Liver (tissue), 10 donors: ENCODE measurements at places on chromosomes 5 and 9.

GRCh38 chr9:132301521-132301920, 53.3 kb downstream of the SETX start:
- peaks cover 58% of the 10 kb centered on the region for H3K36me3 ChIP-seq
- H3K27ac ChIP-seq = no peak overlapping the region
- H3K27me3 ChIP-seq = no peaks in the 10 kb centered on the region
- no peak for DNase-seq

DNA sequence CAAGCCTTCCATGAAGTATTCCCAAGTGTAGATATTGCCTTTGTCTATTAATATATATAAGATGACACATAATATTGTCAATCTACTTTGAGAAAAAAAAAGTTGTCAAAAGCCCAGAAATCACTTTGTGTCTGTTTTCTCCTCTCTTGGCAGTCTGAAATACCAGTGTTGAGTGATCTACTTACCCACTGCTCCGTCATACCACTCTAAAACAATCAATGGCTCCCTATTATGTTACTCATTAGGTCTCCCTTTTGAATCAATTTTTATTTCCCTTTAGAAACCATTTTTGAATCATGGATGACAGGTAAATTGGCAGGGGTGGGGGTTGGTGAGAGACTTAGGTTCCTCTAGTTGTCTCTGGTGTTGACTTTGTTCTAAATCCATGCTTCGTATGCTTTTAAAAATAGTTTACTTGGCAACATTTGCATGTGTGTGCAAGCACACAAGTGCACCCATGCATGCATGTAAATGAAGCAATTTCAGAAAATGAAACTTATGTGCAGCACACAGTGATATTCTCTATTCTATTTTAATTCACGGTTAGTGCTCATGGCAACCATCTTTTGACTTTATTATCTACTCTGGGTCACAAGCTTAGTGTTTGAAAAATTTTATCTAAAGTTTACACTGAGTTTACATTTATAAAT, 378.9 kb downstream of the RAB3C start:
- DNase-seq = no peak
- no peak overlapping the region for H3K4me3 ChIP-seq
- no peaks in the 10 kb centered on the region for H3K36me3 ChIP-seq
- H3K27ac ChIP-seq = no peak overlapping the region

DNA sequence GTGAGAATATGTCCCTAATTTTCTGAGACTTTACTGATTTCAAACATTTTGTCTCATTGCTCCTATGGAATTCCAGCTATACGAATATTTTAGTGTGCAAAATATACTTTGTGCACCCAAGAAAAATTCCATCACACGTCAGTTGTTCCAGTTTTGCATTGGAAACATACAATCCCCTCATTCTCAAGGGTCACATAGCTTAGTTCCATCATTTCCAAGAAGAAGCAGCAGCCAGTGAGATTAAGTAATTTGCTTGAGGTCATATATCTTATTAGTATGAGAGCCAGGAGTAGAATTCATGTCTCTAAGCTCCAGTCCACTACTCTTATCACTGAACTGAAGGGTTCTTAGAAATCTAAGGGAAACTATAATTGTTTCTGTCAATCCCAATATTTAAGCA, 746.7 kb upstream of the C9orf72 start:
- DNase-seq = no peak
- H3K4me3 ChIP-seq = no peak overlapping the region
- H3K4me1 ChIP-seq = no peaks in the 10 kb centered on the region
- H3K27ac ChIP-seq = no peak overlapping the region
- no peaks in the 10 kb centered on the region for H3K27me3 ChIP-seq

DNA sequence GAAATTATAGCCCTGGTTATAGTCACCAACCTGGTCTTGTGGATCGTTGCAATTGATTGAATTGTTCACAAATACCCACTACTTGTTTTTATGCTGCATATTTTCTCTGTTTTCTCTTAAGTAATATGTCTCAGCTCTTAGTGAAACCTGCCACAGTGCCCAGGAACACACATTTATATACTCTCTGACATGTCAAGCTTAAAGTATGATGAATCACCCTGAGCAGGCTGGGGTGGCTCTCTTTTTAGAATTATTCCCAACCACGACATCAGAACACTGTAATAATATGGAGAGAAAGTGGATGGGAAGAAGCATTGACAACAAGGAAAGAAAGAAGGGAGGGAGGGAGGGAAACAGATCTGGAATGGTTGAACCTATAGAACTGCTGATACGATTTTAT, 72.8 kb upstream of the ZNF608 start:
- H3K4me1 ChIP-seq = no peaks in the 10 kb centered on the region
- no peaks in the 10 kb centered on the region for H3K27me3 ChIP-seq
- no peaks in the 10 kb centered on the region for H3K36me3 ChIP-seq
- no peak overlapping the region for H3K27ac ChIP-seq
- no peak overlapping the region for H3K4me3 ChIP-seq

DNA sequence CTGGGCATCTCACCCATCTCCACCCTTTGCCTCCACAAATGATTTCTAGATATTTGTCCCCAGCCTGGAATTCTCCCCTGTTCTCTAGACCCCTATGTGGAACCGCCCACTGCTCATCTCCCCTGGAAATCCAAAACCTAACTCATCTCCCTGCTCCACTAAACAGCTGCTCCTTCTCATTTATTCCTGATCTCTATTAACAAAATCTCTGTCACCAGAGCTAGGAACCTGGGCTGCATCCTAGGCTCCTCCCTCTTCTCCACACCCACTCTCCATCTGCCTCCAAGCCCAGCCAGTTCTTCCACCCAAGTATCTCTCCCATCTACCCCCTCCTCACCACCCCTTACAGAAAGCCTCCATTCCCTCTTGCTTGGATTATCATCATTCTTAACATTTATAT, 24.0 kb upstream of the SYNPO start:
- H3K27me3 ChIP-seq = no peaks in the 10 kb centered on the region
- peaks cover 25% of the 10 kb centered on the region for H3K4me1 ChIP-seq
- H3K27ac ChIP-seq = peak overlapping the region; percentile 87
- H3K4me3 ChIP-seq = no peak overlapping the region
- H3K36me3 ChIP-seq = no peaks in the 10 kb centered on the region
- no peak for DNase-seq

- DNase-seq = no peak
- H3K4me1 ChIP-seq = no peaks in the 10 kb centered on the region
- no peaks in the 10 kb centered on the region for H3K36me3 ChIP-seq
Observed at GRCh38 chr5:146007270-146007669, 70.9 kb downstream of the SH3RF2 start.

DNA sequence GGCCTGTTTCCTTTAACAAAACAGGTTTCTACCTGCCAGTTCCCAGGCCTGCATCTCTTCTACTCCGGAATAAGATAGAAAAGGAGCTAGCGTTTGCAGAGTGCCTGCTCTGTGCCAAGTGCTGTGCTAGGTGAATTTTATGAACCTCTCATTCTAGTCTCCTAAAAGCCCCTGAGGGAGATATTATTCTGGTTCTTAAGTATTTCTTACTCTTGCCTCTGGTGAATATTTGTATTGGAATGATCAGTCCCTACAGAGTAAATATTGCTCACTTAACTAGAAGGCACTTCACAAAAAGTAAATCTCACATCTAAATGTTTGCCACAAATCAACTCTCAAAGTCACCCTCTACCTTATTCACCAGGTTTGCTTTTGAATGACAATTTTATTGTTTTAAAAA, 227.1 kb downstream of the AUH start:
- no peak overlapping the region for H3K4me3 ChIP-seq
- H3K27ac ChIP-seq = no peak overlapping the region
- no peaks in the 10 kb centered on the region for H3K27me3 ChIP-seq
- H3K4me1 ChIP-seq = no peaks in the 10 kb centered on the region
- no peaks in the 10 kb centered on the region for H3K36me3 ChIP-seq
- no peak for DNase-seq
